ENCODE measurements at places on chromosomes 2 and 18. TPM values are rescaled to one million over a fixed set of nuclear protein-coding genes. Genes with fewer than 3 reads are reported as not detected.

DNA sequence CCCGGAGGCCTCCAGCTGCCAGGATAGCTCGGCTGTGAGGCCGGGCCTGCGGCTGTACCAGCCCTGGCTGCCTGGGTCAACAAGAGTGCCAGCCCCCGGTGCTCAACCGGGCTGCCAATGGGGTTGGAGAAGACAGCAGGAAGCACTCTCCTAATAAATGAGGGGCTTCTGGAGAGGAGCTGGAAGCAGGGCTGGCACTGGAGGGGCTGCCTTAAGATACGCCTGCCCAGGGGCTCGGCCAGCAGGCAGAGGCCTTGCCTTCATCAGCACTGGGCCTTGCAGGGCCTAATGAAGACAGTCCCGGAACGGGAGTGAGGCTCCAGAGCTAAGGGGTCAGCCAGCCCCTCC lies 73.6 kb downstream of the TEX51 start:
- no peak for DNase-seq

DNA sequence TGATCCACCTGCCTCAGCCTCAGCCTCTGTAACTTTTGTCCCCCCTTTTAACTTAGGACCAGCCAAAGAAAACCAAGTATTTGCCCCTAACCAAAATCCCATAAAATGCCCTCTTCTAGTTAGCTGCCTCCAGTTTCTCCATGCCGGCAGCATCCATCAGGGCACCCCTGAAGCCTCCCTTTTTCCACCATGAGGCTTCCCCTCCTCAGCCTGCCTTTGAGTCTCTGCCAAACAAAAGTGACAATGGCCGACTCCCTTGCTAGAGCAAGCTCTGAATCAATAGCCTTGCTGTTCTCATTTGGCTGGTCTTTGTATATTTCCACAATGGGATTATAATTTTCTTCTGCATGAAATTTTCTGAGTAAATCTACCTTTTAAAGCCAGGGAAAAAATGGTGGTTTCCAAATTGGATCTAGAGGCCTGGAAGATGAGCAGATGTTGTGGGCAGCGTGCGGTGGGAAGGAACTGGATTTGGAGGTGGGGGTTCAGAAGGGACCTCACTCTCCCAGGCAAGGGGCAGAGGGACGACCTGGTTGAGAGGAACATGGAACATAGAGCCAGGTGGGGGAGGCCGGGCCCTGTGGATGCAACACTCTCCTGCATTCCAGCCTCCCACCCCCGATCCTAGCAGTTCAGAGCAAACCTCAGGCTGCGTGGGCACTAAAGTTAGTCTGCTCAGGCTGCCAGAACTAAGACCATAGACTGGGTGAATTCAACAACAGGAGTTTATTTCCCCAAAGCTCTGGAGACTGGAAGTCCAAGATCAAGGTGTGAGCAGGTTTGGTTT lies 80.6 kb downstream of the HS6ST1 start:
- no peak for DNase-seq

DNA sequence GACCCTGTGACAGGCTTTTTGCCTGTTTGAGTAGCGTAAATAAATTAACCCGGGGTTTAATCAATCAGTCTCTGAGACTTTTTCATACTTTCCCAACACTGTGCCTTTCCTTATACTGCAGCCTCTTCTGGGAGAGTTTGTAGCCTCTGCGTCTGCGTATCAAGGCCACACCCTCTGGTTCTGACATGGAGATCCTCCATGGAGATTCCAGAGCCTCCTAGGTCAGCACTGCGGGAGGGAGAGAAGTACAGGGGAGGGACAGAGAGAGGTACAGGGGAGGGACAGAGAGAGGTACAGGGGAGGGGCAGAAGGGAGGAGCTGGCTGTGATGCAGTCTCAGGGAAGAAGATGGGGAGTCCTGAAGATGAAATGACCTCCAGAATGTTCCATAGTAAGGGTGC lies 166.0 kb downstream of the ARL4C start:
- no peak for DNase-seq

- DNase-seq, result peak; percentile 7
Measured at GRCh38 chr18:11981543-11982366, 448 bp downstream of the IMPA2 start.

GRCh38 chr2:8528863-8529262 lies 153.0 kb upstream of the ID2 start:
- no peak for DNase-seq

GRCh38 chr2:101430156-101430555 lies 42.9 kb upstream of the CREG2 start:
- DNase-seq, result no peak

Gene FNDC4
- 6.3 TPM for total RNA-seq

Gene GLB1L
- 30.0 TPM for total RNA-seq

Gene LYPD1
- 23.7 TPM for total RNA-seq
